Activated gamma-delta T cell treated with Interleukin-2 at 50 U/mL for 16 hours (primary cell): ENCODE measurements at places on chromosomes 12 and 14.

DNA sequence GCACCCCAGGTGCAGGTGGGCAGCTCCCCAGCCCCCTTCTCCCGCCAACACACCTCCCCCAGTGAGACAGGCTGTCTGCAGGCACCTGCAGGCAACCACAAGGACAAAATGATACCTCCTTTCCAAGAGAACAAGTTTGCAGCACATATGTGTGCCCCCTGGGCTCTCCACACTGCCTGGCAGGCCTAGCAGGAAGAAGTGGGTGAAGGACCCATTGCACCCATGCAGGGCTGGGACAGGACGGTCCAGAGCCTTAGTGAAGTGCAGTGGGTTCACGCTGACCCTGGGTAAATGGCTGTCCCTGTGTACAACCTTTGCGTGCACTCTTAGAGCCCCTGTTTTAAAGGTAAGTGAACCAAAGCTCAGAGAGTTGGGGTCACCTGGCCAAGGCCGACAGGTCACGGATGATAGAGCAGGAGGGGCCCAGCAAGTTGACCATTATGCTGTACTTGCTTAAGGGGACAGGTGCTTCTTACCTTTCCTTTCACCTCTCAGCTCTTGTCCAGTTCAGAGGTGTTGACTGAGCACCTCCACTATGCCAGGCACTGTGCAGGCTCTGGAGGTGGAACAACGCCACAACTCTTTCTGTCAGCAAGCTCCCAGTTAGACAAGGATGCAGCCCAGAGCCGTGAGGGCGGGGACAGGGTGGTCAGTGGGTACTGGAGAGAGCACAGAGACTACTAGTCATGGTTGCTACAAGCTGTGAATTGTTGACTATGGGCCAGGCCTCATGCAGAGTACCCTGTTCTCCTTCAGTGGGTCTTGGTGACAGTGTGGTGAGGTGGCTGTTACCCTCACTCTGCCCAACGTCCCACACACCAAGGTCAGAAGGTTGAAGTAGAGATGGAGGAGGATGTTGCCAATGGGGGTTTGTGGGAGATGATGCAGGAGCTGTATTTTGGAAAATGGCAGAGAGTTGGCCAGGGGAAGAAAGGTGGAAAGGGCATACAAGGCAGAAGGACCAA lies 125.9 kb downstream of the PAPOLA start:
- DNase-seq = no peak

- no peak for DNase-seq
Observed at GRCh38 chr12:28234444-28234843, 44.2 kb downstream of the CCDC91 start.

GRCh38 chr12:53093777-53094393 lies 3.6 kb upstream of the IGFBP6 start:
- no peak for DNase-seq

- DNase-seq = no peak
Observed at GRCh38 chr14:99569725-99570543, 34.1 kb downstream of the CCDC85C start.

DNA sequence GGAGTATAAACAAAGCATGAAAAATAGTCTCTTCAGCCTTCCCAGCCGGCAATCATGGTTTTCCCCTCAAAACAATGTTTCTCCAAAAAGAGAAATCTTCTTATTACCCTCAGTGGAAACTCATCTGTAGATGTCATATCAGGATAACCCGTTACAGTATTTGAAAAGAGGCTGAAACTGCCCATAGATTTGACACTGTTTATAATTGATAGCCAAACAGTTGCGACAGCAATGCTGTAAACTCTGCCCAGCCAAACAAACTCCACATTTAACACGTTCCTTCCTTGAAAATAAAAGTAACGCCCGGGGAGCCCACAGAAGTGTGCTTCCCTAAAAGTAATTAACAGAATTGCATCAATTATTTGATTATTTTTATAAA lies 201.3 kb upstream of the FOXN3 start:
- no peak for DNase-seq

- no peak for DNase-seq
Observed at GRCh38 chr14:106003351-106003750, 477.0 kb downstream of the TMEM121 start.

DNA sequence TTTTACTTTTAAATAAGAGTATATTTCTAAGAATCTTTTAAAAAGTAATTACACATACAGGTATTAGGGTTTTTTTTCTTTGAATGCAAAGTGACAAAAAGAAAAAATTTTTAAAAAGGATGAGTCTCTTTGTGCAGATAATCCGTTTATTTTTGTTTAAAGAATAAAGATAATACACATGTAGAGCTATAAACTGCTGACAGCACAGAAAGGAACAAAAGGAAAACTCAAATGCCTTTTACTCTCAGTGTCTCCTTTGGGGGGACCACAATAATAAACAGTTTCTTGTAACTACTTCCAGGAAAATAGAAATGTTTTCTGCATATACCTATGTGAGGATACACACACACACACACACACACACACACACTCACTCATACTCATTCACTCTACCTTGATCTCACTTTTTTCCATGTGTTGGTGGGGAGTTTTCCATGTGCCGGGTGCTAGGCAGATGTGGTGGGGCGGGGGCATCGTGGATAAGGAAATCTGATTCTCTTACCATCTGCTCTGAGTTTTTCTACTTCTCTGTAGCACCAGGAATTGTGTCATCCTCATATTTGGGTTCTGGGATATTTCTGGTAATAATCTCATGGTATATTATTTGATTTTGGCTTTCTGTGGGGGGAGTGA lies 58.1 kb downstream of the KCTD10 start:
- DNase-seq = no peak

- DNase-seq = no peak
Observed at GRCh38 chr14:93133464-93133863, 17.7 kb upstream of the ITPK1 start.

DNA sequence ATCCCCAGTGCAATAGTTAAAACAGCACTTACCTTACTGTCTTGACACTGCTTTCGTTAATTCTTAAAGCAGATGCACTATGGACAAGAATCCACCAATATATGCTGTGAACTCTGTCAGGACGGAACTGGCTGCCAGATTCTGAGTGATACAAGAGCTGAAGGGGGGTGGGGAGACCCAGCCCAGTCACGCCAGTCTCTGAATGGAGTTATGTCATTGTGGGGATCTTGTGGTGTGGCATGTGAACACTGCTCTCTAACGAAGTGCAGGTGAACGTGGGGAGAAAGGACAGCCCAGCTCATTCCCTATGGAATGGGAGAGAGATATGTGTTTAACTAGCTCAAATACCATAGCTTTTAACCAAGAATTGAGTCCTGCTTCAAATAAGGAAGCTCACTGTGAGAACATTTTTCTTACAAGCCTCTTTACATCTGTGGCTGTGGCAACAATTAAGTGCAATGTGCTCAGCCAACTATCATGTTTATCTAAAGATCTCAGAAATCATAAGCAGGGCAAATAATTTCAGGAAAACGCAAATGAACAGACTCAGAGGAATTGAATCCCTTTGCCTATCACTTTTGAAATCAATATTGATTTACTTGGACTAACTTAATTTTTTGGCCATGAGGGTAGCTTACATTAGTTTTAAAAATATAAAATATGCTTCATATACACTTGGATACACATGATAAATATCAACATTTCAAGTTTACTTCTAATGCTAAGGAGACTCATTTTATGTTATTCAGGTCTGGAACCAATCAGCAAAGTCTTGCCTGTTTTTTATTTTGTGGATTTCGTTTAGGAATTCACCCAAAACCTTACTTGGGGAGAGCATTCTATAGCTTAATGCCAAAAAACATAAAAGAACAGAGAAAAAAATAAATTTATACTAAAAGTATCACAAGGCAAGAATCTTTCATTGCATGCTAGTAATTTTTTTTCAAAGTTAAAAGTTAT lies at the start of gene LUM:
Gene LUM, minus strand, starts transcription at position 129 of the 960 bp plus-strand sequence. CDS start 2,515 bp downstream, outside the sequence.
- DNase-seq = no peak
